ENCODE measurements at places on chromosomes 7 and 10.

- no peak for DNase-seq
Observed at GRCh38 chr10:69335063-69335587, 56.8 kb downstream of the HK1 start.

GRCh38 chr7:105816266-105816843, 60.0 kb downstream of the ATXN7L1 start:
- DNase-seq = no peak

GRCh38 chr7:77281780-77282478, 82.3 kb upstream of the FGL2 start:
- no peak for DNase-seq

- no peak for DNase-seq
Observed at GRCh38 chr10:116947841-116948529, 57.0 kb downstream of the SHTN1 start.

DNA sequence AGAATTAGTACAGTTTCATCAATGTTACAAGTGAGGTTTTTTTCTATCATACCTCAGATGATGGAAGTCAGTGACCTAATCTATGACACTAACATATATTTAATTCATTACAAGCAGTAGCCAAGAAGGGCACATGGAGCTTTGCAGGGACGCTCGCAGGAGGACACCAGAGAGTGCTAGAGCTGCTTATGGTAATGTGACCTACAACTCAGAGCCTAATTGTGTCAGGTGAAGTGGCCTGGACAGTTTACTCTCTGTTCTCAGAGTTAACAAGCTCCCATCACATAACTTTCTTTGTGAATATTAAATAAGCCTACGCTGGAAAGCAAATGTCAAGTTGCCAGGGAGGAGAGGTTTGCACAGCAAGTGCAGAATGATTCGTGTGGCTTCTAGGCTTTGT, 11.6 kb upstream of the CNNM2 start:
- no peak for DNase-seq

DNA sequence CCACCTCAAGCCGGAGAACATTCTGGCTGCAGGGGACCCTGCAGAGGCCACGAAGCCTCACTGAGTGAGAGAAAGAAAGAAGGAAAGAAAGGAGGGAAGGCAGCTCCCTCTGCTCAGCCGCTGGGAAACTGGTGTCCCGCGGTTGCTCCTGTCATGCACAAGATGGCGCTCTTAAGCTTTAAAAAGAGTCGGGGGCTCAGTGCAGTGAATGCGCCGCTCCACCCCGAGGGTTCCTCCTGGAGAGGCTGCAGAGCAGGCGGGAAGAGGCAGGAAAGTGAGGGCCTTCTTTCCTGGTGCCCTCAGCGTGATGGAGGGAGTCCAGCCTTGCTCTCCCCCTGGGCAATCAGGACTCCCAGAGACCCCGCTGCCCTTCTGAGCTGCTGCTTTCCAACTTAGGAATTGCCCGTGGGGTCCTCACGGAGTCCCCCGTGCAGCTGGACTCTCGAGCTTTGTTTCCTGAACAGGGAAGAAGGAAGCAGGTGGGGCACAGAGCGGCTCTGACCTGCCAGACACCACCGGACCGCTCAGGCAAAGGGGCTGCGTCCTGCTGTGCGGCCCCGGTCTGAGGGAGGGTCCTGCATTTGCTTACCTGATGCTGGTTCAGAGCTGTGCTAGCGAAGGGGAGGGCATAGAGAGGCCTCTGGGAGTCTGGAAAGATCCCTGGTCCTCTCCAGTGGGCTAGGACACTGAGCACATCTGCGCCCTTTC, 141.9 kb upstream of the MKI67 start:
- DNase-seq = no peak

Measured in NCI-H187 treated with DMSO at 0.1 percent for 48 hours (cell line).